Uterine smooth muscle cell (primary cell): ENCODE measurements at places on chromosomes 6 and 20. TPM values are rescaled to one million over a fixed set of nuclear protein-coding genes. Genes with fewer than 3 reads are reported as not detected.

The PI3 gene
- not detected in 2 replicates for total RNA-seq

The CST2 gene
- not detected in 2 replicates for total RNA-seq

The IER3 gene
- 41.9 and 49.7 TPM in 2 replicates for total RNA-seq

The CLIC5 gene
- total RNA-seq: not detected in 2 replicates

The NNAT gene
- total RNA-seq: 1.2 and 1.8 TPM in 2 replicates

The KATNA1 gene
- 35.5 and 41.4 TPM in 2 replicates for total RNA-seq

The VARS1 gene
- total RNA-seq: 68.7 and 88.5 TPM in 2 replicates

The SLC13A3 gene
- total RNA-seq: 3.1 and 5.5 TPM in 2 replicates

The SCP2D1 gene
- not detected in 2 replicates for total RNA-seq

The RNF144B gene
- 0.55 and 0.62 TPM in 2 replicates for total RNA-seq

The MDFI gene
- 0.11 and 1.2 TPM in 2 replicates for total RNA-seq
